Stimulated activated CD8-positive, alpha-beta memory T cell treated with anti-CD3 and anti-CD28 coated beads, Interleukin-2, amount 100 ng/mL, for 1 hour (primary cell): ENCODE measurements at places on chromosomes 4 and X.

- DNase-seq = no peak
Observed at GRCh38 chr4:121938282-121939092, 13.4 kb downstream of the TRPC3 start.

GRCh38 chrX:122501652-122502051, 682.4 kb upstream of the GRIA3 start:
- no peak for DNase-seq

- DNase-seq = no peak
Observed at GRCh38 chr4:86482306-86483172, 111.6 kb upstream of the PTPN13 start.

GRCh38 chr4:59994118-59994517, 1206.0 kb upstream of the ADGRL3 start:
- no peak for DNase-seq

GRCh38 chr4:38529189-38530115, 134.5 kb upstream of the KLF3 start:
- DNase-seq = peak; percentile 11
